ENCODE measurements at places on chromosomes 16 and 17. TPM values are rescaled to one million over a fixed set of nuclear protein-coding genes. Genes with fewer than 3 reads are reported as not detected.

- DNase-seq, result no peak
Observed at GRCh38 chr17:66283971-66284370, 18.4 kb upstream of the PRKCA start.

DNA sequence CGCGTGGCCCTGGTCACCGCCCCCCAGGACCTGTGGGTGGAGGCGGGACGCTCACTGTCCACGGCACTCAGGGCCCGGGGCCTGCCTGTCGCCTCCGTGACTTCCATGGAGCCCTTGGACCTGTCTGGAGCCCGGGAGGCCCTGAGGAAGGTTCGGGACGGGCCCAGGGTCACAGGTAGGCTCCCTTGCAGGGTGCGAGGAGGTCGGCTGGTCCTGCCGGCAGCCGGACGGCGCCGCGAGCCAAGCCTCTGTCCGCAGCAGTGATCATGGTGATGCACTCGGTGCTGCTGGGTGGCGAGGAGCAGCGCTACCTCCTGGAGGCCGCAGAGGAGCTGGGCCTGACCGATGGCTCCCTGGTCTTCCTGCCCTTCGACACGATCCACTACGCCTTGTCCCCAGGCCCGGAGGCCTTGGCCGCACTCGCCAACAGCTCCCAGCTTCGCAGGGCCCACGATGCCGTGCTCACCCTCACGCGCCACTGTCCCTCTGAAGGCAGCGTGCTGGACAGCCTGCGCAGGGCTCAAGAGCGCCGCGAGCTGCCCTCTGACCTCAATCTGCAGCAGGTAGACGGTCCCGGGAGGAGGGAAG, 1.3 kb downstream of the GUCY2D start:
- peak; percentile 59 for DNase-seq

Gene ARL4D
- total RNA-seq, result 27.3 TPM

- no peak for DNase-seq
Observed at GRCh38 chr16:74188856-74189255, 107.8 kb upstream of the PSMD7 start.

DNA sequence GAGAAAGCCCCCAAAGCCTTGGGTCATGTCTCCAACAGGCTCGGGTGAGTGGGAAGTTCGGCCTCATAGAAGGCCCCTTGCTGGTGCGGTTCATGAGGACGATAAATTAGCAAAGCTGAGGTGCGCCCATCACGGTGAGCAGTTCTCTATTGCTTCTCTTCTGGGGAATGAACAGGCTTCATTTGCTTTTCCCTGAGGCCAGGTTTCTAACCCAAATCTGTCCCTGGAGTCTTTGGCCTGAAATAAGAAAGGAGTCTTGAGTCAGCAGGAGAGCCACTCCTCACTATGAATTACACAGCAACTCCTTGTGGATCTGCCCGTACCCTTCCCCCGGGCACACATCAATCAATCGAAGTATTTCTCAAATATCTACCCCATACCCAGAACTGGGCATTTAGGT, 94.6 kb downstream of the YPEL2 start:
- no peak for DNase-seq

Gene CDH13
- total RNA-seq, result 90.4 TPM

Gene NR1D1
- 62.1 TPM for total RNA-seq

DNA sequence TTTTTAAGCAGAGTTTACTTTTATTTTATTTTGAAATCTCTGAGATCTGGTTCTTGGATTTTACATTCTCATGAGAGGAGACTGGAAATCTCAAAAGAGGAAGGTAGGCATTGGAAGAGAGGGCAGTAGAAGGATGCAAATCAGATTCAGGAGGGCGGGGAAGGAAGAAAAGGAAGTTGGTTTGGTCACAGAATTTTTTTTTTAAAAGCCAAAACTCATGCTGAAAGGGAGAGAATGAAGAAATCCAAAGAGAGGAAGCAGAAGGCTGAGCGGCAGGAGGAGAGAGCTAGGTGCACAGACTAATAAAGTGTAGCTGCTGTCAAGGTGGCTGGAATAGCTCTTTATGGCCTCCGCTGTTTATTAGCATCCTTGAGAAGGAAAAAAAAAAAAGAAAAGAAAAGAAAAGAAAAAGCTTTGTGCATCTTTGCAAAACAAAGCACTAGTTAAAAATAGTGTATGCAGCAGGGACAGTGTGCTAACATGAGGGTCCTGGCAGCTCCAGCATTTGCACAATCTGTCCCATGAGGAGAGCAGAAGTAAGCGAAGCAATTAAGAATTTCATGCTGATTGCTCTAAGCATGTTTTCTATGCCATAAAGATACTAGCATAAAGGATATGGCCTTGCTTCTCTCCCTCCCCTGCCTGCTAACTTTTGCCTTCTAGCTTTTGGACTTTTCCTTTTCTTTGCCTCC, 194.2 kb downstream of the ZFHX3 start:
- DNase-seq, result no peak

Gene MT1F
- total RNA-seq, result 13.0 TPM

GRCh38 chr16:63690961-63691360, 1430.9 kb downstream of the CDH11 start:
- no peak for DNase-seq

DNA sequence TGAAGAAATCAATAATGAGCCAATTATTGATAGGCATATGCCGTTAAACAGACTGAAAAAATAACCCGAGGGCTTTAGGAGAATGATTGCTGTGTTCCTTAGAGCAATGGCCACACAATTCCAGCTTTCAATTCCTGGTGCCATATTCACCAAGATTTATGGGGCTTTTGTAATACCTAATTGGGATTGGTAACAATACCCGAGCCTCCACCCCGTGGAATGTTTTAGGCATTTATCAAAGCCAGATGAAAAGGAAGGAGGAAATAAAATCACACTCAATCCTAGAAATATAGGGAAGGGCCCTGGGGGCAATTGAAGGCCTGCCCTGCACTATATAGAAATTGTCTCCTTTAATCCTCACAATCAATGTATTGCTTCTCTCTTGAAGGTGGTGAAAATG, 42.1 kb upstream of the MLYCD start:
- no peak for DNase-seq

Gene BICDL2
- total RNA-seq, result 77.6 TPM

- no peak for DNase-seq
Observed at GRCh38 chr16:85858984-85859817, 39.8 kb upstream of the IRF8 start.

DNA sequence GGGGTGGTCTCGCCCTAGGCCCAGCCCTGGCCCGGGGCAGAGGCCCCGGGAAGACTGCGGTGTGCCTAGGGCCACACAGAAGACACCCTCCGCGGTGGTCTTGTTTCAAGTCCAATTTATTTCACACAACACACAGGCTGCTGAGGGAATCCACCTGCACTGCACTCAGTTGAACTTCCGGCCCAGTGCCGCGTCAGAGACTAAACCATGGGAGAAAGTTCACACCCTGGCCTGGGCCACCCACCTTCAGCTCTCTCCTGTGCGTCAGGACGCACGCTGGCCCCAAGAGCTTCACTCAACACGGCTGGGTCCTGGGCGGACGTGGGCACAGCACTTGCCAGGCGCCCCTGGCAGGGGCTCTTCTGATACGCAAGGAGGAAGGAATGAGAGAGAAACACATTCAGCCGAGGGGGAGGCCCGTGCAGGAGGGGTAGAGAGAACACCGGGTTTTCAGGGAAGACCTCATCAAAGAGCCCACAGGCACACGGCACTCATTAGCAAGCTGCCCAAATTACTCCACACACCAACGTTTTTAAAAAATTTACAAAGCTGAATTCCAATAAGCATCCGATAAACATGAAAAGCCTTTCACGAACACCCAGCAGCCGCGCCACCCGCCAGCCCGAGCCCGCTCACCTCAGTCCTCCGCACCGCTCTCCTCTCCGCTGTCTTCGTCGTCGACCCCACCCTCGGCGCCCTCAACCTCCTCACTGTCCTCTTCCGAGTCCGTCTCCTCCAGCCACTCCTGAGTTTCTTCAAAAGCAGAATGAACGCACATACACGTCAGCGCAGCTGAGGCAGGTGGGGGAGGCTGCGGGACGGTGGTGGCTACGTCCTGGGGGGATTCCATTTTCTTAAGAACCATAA, 57.8 kb downstream of the KLHDC4 start:
- DNase-seq, result no peak

DNA sequence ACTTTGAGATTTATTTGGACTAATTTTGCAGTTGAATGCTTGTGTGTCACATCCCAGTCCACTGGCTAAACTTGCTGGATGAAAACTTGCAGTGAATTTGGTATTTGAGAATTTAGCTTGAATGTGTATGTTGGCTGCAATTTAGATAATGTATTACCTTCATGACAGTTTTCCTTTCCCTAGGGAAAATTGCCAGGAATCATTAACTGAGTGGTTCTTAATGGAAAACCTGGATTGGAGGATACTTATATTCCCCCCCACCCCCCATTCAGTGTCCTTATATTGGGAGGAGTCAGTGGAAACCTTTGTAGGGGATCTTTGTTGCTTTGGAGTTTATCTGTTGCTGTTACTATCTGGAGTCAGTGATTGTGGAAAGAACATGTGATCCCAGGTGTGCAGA, 67.6 kb downstream of the KPNA2 start:
- DNase-seq, result no peak

GRCh38 chr17:29010129-29010528, 4.3 kb upstream of the SEZ6 start:
- DNase-seq, result no peak

Gene RHBDF2
- 82.6 TPM for total RNA-seq

DNA sequence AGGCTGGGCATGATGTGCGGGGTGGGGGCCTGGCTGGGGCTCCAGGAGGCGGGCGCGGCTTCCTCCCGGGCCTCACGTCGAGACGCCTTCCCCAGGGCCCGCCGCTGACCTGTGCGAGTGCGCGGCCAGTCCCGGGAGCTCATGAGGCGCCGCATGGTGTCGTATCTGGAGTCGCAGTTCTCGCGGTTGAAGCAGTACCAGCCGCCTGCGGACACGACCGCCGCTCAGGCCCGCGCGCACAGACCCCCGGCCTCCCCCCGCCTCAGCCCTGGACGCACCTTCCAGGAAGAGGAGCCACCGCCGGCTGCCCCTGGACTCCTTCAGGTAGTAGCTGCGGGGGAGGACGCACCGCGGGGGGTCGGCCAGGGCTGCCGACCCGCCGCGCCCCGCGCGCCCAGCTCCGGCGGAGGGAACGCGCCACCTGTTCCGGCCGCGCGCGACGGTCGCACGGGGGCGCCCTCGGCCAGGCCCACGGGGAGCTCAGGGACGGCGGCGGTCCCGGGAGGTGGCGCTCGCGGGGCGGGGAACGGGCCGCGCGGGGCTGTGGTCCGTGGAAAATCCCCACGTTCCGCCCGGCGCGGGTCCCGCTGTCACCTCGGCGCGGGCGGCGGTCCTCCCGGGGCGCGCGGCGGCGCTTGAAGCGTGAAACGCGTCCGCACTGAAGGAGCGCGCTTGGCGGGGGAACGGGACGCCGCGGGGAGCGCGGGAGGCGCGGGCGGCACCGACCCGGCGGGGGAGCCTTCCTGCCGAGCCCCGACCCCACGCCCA, 1.4 kb downstream of the NOTUM start:
- DNase-seq, result no peak

DNA sequence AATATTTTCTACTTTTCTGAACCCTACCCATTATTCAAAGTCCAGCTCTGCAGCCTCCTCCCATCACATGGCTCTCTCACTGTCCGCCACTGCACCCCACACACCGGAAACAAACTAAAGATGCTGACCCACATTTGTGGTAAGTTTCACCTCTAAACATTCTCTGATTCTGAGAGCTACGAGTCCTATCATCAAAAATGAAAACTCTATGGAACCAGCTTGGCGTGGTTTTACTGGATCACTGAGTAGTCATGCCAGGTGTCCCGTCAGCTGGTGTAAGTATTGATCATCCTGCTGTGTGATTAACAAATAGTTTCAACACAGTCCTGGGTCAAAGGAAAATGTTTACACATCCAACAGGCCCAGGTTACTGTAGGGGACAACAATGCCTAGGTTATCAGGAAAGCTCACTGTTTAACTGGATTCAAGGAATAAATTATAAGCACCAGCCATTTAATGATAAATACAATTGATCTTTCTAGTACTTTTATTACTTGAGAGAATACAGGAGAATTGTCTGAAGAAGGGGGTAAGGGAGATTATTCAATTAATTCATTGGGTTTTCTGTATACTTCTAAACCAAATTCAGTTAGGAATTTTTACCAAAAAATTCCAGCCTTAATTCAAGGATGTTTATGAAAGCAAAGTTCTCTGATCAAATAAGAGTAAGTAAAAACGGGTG, 33.9 kb downstream of the CYTH1 start:
- DNase-seq, result no peak

Gene CDH3
- total RNA-seq, result 80.1 TPM

DNA sequence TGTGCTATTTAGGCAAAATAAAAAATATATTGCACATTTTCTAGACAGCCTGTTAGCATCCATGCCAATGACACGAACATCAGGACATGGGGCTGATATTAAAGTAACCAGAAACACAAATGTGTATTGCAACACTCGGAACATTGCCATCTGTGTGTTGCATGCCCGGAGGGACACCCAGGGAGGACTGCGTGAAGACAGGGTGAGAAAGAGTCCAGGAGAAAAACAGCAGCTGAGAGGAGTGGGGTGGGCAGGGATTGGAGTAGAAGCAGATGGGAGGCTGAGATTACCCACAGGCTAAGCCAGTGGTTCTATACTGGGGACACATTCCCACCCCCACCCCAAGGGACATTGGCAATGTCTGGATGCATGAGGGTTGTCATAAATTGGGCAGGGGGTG, 114.8 kb downstream of the GRIN2A start:
- DNase-seq, result no peak

GRCh38 chr16:84041881-84042280, 714 bp downstream of the SLC38A8 start:
- no peak for DNase-seq

DNA sequence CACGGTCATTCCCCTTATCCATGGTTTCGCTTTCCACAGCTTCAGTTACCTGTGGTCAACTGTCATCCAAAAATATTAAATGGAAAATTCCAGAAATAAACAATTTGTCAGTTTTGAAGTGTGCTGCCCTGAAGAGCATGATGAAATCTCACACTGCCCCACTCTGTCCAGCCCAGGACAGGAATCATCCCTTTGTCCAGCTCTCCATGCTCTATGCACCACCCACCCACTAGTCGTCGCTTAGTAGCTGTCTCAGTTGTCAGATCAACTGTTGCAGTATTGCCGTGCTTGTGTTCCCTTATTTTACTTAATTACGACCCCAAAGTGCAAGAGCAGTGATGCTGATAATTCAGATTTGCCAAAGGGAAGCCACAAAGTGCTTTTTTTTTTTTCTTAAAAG, 10.3 kb downstream of the KRT9 start:
- DNase-seq, result no peak

Gene ABCC11
- total RNA-seq, result 0.16 TPM

- DNase-seq, result no peak
Observed at GRCh38 chr16:52212841-52213240, 334.1 kb downstream of the TOX3 start.

Gene OR3A3
- total RNA-seq, result not detected

GRCh38 chr16:65617421-65617820, 495.6 kb upstream of the CDH11 start:
- DNase-seq, result no peak
